ENCODE measurements at places on chromosomes 1 and 21.

- no peak for DNase-seq
Observed at GRCh38 chr1:87501738-87502137, 173.1 kb downstream of the LMO4 start.

DNA sequence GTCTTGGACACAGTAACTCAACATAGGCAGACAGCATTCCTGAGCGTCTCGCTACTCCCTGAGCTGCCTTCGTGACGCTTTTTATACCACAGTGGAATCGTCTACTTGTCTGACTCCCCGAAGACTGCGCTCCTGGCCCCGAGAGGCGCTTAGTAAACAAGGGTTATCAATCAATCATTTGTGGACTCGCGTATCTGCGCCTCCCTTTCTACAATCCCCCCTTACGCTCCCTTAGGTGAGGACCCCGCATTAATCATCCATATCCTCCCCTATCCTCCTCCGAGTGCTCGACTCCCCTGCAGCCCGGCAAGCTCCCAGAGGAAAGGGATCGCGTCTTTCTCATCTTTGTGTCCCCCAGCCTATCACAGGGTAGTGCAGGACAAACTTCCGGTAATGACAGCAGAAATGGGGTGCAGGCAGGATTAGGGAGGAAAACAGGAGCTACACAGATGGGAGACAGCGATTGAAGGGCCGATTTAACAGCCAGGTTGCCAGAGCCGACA, 522 bp downstream of the TMEM59 start:
- peak; percentile 30 for DNase-seq

- no peak for DNase-seq
Observed at GRCh38 chr1:227317011-227317451, 1.3 kb downstream of the CDC42BPA start.

DNA sequence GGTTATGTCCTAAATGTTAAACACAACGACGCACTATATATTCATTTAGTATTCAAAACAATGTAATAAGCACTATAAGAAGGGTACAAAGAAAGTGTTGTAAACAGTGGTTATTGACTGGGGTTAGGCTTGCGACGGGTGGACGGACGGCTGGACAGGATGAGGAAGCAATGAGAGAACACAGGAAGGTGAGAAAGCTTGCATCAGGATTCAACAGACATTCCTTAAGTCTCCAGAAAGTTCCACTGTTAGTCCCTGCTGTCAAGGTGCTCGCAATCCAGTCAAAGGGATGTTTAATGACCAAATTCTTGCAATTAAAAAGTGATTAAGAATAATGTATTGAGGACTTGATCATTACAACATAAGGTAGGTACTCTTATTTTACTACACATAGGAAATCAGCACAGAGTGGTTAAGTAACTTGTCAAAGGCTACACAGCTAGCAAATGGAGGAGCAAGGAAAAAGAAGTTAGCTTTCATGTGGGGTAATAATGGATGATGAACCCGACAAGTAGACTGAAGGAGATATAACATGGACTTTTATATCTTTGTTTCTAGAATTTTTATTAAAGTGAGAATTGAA, 994 bp upstream of the ACBD6 start:
- peak; percentile 4 for DNase-seq

DNA sequence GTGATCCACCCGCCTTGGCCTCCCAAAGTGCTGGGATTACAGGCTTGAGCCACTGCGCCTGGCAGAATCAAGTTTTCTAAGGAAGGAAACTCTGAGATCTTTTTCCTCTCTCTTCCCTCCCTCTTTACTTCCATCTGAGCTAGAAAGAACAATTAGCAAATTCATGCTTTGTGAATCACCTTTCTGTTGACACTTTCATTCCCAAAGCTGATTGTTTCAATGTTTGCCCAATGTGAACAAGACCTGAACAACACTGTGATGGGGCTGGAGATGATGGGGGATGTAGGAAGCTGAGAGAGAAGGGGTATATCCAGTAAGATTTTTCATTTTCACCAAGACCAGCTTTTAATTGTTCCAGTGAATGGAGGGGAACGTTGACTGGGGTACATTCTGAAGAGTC, 5.7 kb upstream of the TENT5B start:
- DNase-seq: no peak

GRCh38 chr1:1021010-1021919, 1.3 kb downstream of the AGRN start:
- DNase-seq: peak; percentile 87

GRCh38 chr1:47676311-47677054, 238.6 kb downstream of the FOXD2 start:
- no peak for DNase-seq

Measured in RCC 7860 (cell line).